NCI-H1436 (cell line): ENCODE measurements at places on chromosomes 5 and 9.
A peak's percentile ranks its signal among the peaks of the same experiment; 100 is the strongest.

- DNase-seq, result no peak
Measured at GRCh38 chr9:87712801-87713277, 13.1 kb upstream of the CTSL start.

GRCh38 chr9:131443648-131444047 lies 49.8 kb downstream of the PRRC2B start:
- no peak for DNase-seq

- DNase-seq, result no peak
Measured at GRCh38 chr9:134425401-134425800, 99.1 kb downstream of the RXRA start.

DNA sequence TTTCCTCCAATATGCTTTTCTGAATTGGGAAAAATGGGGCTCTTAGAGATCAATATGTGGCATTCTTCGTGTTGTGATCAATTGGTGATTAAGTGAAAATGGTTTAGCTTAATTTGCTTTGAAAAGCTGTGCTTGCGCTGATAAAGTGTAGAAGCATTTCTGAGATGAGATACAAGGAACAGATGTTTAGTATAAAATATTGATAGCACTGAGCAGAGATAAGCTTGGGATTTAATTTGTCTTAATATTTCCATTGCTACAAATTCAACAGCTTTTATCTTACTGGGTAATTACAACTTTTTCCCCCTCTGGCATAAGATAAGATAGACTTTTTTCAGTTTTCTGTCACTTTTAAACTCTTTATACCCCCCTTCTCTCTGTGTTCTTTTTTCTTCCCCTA lies 2204.9 kb upstream of the WWC1 start:
- no peak for DNase-seq

DNA sequence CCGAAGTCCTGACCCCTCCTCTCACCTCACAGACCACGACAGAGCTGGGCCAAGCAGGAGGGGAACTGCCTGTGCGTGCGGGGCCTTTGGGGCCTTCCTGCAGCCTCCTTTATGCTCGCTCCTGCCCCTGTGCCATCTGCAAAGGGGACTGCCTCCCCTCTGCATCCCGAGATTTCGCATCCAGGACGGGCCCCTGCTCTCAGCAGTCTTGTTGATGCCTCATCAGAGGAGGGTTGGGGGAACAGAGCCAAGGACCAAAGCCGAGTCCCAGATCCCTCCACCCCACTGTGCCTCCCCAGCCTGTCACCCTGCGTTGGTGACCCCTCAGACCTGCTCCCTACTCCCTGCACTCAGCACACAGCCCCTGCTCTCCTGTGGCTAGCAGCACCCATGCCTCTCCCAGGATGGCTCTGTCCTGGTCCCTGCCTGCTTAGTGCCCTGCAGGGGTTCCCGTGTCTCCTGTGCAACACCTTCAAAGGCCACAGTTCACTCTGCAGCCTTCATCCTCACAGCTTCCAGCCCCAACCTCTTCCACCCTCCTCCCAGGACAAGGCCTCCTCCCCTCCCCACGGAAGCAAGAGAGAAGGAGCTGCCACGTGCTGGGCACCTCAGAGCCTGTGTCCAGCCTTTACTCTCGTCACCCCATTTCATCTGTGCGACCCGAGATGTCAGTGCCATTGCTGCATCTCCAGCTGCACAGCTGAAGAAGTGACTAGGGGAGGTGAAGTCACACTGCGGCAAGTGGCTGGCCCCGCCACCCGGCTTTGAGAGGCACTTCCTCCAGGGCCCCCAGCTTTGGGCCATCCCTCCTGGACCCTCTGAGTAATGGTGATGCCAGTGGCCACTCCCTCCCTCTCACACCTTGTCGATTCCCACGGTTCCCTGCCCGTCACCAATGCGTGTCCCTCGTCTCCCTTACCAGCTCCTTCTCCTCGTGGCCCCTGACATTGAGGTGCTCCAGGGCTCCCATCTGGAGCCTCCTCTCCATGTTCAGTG lies 62.6 kb upstream of the LRRTM2 start:
- DNase-seq, result no peak

DNA sequence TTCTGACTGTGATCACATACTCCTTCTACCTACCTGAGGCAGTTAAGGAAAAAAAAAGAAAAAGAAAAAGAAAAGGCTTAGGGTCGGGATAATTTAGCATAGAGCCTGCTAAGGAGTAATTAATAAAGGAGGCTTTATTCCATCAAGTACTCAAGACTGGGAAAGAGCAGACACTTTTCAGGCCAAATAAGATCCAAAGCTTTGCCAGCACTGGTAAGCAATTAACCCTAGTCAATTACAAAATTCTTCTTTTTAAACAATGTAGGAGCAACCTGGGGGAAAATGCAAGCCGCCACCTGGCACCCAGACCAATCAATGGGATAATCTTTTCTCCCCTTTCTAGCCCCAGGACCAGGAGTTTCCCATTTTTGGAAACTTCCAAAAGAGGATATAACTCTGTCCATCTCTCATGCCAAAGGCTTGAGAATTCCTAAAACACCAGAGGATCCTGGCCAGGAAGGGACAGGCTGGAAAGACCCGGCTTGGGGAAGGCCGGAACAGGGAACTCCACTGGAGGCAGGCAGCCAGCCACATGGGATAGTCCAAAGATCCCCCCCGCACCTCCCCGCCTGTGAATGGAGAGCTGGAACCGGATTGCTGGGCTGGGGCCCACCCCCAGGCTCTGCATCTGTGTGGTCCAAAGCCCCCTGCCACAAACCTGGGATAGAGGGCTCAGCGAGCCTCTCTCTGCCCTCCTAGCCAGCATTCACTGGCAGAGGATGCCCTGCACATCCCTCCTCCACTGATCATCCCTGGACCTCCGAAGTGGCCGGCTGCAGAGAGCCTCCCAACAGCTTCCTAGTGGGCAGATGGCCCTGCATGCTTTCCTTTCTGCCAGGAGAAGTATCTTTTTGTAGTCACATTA lies 117.8 kb downstream of the ZNF354C start:
- no peak for DNase-seq

DNA sequence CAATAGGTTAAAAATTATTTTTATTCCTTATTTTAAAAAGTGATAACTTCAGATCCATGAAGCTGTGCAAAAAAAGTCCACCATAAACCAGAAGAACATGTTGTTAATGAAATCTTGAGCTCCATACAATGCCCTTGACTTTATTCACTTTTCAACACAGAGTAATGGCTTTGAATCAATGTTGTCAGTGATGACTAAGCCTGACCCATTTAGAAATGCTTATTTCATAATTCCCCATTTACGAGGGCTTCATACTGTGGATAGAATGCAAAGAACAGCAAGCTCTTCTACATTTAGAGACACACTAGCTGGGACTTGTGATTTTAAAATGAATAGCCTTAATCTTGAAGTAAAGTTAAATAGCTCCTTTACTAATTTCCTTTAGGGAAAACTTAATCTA lies 25.7 kb upstream of the IL9 start:
- DNase-seq, result no peak

DNA sequence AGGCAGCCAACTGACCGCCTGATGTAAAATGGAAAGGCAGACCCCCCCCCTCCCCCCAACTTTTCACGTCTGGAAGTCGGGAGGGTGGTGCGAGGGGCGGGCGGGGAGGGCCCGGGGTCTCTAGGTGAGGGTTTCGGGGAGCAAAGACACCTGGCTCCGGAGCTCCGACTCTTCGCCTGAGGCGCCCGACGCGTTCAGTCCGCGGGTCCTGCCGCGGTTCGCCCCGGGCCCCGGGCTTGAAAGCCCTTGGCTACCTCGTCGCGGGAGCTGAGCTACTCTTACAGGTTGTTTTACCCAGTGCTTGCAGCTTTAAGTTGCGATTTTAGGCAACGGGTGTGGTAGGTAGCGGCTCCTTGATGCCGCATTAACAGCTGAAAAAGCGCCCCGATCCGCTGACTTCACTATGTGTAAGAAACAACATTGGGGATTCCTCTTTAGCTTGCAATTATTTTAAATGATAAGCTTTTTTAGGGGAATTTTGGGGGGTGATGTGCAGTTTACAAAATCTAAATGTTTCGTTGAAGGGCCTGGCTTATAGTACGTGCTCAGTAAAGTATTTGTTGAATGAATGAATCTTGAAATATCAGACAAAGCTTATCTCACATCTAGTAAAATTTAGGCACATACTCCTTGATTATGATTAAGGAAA lies 722 bp downstream of the CDC42SE2 start:
- peak; percentile 24 for DNase-seq

DNA sequence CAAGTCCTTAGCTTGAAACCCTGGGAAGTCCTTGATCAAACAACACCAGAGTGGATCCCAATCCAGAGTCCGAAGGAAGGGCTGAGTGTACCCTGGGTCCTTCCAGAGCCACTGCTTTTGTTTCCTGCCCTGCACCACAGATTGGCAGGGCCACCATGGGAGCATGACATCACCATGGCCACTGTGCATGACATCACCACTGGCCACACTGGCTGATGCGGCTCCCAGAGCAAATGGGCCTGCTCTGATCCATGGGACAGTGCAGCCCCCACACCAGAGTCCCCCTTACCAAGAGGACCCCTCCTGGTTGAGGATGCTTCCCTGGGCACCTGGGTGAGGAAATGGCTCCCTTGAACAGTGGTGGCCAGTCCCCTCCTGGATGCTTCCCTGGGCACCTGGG lies 9.9 kb downstream of the SLC6A3 start:
- no peak for DNase-seq

DNA sequence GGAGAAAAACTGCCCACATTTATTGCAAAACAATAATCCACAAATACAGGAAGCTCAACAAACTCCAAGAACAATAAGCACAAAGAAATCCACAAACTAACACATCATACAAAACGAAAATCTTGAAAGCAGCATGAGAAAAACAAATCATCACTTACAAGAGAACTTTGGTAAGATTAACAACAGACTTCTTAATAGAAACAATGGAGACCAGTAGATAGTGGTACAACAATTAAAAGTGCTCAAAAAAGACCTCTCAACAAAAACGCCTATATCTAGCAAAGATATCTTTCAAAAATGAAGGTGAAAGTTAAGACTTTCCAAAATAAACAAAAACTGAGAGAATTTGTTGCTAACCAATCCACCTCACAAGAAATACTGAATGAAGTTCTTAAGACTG lies 38.4 kb downstream of the CDKL3 start:
- no peak for DNase-seq

DNA sequence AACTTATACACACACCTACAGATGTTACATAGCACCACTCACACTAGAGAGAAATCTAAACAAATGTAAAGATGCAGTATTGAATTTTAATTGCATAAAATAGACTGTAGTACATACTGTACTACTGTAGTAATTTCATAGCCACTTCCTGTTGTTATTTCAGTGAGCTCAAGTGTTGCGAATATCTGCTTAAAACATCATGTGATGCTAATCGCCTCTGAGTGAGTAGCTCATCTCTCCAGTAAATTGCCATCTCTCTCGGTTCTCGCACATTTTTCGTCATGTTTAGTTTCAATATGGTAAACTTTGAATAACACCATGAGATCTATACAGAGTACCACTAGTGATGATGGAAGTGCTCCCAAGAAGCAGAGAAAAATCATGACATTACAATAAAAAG lies 22.0 kb upstream of the ARHGEF28 start:
- no peak for DNase-seq

GRCh38 chr5:109964136-109964535 lies 274.4 kb downstream of the MAN2A1 start:
- no peak for DNase-seq

- no peak for DNase-seq
Measured at GRCh38 chr5:162163663-162164062, 96.1 kb downstream of the GABRG2 start.

DNA sequence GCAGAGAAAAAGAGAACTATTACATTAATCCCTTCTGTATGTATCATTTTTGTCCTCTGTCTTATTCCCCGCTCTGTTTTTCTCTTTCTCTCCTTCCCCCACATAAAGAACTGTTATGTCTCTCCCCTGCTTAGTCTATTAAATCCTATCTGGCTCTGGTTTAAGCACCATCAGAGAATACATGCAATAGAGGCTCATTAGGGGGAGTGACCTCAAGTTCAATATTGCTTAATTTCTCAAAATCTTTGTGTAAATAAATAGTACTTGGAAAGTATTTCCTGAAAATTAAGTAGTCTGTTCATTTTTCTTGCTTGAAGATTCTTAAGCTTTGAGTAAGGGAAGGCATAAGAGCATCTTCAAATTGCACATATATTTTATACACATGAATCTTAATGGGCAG lies 41.2 kb upstream of the FAM174A start:
- DNase-seq, result no peak

DNA sequence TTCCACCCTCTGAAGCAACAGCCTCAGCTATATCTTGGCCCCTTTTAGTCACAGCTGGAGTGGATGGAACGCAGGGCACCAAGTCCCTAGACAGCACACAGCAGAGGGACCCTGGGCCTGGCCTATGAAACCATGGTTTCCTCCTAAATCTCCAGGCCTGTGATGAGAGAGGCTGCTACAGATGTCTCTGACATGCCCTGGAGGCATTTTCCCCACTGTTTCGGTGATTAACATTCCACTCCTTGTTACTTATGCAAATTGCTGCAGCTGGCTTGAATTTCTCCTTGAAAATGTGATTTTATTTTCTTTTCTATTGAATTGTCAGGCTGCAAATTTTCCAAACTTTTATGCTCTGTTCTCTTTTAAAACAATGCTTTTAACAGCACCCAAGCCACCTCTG lies 384.8 kb downstream of the PRR16 start:
- no peak for DNase-seq

DNA sequence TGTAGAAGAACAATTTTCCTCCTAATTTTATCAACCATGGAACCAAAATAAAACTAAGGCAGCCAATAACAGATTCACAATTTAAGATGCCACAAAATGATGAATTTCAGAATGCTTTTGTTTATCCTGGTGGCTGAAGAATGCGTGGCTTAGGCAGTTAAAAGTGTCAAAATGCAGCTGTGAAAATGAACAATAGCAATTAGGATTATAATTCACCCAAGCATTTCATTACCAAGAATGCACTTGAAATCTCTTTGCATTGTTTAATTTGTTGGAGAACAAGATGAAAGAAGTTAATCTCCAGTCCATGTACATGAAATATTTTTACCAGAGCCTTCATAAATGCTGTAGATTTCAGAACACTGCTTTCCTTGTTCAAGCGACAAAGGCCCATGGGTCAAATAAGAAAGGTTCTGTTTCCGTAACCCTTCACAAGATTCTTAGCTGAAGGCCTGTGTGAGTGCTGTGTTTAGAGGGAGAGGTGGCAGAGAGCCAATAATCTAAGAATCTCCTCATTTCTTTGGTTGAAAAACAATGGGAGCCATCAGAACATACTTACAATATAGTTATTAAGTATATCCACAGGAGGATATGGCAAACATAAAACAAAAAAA lies 39.3 kb downstream of the CLINT1 start:
- no peak for DNase-seq

GRCh38 chr5:172636279-172637050 lies 4.6 kb upstream of the NEURL1B start:
- no peak for DNase-seq

GRCh38 chr5:126124706-126125345 lies 298.4 kb upstream of the GRAMD2B start:
- DNase-seq, result no peak

DNA sequence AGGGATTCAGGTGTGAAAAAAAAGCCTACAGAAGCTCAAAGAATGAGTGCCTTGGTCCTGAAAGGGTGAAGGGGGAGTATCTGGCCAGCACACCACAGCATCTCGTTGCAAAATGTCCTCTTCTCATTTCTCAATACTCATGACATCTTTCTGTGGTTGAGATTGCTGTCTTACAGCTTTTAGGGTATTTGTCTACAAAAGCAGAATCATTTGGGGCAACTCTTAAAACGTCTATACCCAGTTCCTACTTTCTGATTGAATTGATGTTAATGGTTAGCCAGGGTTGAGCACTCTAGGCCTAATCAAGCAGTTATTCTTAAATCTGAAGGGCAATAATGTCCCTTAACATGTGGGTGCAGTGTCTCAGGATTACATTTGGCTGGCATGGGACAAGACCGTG lies 21.2 kb upstream of the PCSK5 start:
- DNase-seq, result no peak
